NCI-H187 (cell line): ENCODE measurements at places on chromosomes 16 and 17.
A peak's percentile ranks its signal among the peaks of the same experiment; 100 is the strongest.

GRCh38 chr16:83206426-83206825 is 579.7 kb downstream of the CDH13 start:
- no peak for DNase-seq

GRCh38 chr17:66373944-66374817 is 71.8 kb downstream of the PRKCA start:
- DNase-seq, result peak; percentile 55

GRCh38 chr17:4161192-4161966 is 18.4 kb downstream of the CYB5D2 start:
- DNase-seq, result no peak

- DNase-seq, result no peak
Observed at GRCh38 chr17:69567130-69567529, 152.6 kb downstream of the MAP2K6 start.
